ENCODE measurements at places on chromosomes 16 and 17.

- DNase-seq = no peak
Observed at GRCh38 chr16:66539623-66540469, 10.1 kb downstream of the TK2 start.

- no peak for DNase-seq
Observed at GRCh38 chr17:82215095-82215971, 2.7 kb upstream of the CCDC57 start.

DNA sequence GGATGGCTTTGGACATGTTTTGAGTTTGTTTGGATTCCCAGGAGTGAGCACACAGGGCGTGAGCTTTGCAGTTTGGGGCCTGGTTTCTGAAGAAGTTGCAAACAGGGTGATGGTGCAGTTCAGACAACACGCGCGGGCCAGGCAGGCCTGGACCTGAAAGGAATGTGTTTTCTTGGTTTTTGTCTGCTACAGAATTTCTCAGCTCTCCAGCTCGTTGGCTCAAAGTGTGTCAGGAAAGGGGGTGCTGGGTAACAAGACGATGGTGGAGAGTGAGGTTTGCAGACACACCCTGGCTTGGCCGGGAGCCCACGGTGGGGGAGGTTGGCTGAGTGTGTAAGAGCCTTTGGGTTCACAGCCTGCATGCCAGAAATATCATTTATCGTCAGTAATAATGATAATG, 82.3 kb downstream of the CMIP start:
- DNase-seq = no peak

DNA sequence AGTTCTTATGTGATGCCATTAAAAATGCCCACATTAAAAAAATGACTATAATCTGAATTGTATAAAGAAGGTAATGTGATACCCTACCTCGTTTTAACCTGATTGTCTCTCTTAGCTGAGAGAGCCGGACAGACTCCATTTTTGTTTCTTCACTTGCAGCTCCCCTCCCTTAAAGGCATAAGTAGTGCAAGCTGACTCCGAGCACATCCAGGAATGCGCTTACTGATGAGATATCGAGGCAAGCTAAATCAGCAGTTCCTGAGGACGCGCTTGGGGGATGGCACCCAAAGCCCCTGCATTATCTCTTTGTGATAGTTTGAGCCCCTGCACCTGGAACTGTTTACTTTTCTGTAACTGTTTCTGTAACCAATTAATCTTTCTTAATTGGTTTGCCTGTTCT, 6.3 kb downstream of the KRT24 start:
- no peak for DNase-seq

DNA sequence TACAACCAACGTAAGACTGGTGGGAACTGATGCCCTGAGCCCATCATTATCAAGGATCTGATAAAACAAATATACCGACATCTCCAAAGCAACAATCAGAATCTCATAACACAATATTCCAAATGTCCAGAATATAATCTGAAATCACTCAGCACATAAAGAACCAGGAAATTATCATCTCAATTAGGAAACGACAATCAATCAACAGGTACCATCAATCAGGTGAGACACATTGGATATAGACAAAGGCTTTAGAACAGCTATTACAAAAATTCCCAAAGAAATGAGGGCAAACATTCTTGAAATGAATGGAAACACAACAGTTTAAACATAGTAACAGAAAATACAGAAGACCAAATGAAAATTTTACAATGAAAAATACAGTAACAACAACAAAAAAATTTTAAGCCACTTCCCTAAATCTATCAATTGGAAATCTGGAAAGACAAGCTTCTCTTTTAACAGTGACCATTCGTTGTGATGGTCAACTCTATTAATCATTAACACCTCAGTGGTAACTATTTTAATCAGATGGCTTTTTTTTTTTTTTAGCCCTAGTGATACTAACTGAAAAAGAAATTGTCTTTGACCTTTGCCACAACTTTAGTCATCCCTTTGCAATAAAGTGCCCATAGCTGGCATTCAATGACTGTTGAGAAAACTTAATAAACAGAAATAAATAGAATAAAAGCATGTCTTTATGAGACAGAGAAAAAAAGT, 70.4 kb downstream of the USP32 start:
- DNase-seq = no peak

DNA sequence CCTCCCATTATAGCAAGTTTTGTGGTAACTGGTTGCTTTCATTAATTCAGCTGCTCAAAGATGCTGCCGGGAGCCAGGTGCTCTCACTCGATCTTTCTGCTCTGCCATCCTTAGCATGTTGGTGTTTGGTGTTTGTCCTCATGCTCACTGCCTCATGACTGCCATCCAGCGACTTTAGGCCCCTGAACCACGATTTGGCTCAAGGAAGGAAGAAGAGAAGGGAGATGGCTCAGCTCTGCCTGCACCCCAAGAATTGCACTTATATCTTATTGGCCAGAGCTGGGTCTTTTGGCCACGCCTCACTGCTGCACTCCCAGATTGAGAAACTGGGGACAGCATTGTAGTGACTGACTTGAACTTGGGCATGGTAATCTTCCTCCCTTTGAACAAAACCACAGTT, 52.7 kb downstream of the ARSG start:
- DNase-seq = no peak

GRCh38 chr17:4551141-4551540, 4.0 kb downstream of the MYBBP1A start:
- DNase-seq = no peak

DNA sequence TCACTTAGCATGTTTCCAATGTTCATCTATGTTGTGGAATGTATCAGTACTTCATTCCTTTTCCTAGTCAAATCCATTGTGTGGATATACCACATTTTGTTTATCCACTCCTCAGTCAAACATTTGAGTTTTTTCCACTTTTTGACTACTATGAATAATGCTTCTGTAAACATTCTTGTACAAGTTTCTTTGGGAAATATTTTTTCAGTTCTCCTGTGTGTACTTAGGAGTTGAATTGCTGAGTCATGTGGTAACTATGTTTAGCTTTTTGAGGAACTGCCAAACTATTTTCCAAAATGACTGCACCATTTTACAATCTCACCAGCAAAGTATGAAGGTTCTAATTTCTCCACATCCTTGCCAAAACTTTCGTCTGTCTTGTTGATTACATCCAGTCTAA, 223.7 kb upstream of the AXIN2 start:
- DNase-seq = no peak

DNA sequence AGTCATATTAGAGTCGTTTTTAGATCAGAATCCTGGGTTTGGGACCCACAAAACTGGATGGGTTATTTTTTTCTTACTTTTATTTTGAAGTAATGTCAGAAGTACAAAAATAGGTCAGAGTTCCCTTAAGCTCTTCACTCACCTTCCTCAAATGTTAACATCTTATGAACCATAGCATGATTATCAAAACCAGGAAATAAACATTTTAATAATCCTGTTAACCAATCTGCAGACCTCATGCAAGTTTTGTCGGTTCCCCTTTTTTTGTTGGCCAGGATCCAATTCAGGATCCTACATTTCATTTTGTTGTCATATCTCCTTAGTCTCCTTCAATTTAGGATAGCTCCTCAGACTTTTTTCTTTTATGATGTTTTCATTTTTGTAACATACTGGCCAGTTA, 162.0 kb downstream of the CHD9 start:
- DNase-seq = no peak

- DNase-seq = no peak
Observed at GRCh38 chr17:36183001-36183971, 6.8 kb upstream of the TBC1D3B start.

- DNase-seq = no peak
Observed at GRCh38 chr16:81319221-81319912, 4.6 kb downstream of the GAN start.

DNA sequence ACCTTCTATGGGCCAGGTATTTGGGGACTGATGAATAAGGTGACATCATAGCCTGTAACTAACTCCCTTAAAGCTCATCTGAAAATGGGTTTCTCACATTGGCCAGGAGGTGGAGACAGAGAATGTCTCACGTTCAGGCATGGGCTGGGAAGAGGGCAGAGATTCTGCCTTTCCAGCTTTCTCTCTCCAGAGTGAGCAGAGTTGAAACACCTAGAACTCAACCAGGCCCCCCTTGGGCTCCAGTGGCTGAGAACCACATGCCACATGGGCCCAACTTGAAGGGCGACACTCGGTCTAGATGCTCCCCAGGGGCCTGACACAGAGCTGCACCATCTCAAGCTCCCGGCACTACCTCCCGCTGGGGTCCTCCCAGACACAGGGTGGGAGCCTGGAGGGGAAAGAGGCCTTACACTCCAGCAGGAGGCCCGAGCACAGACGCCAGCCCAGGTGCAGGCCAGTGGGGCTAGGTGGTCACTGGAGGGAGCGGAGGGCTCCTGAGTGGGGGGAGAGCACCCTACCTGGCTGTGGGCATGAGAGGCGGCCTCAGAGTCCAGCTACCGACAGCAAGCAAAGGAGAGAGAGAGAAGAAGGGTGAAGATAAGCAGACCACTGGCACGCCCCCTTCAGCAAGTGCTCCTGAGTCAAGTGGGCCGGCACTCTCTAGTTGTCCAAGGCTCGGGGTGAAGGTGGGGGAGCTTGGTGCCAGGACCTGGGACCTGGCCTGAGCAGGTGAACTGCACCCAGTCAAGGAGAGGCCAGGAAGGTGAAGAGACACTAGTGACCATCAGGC, 55.9 kb downstream of the MYO18A start:
- DNase-seq = no peak

- no peak for DNase-seq
Observed at GRCh38 chr17:14038206-14038605, 31.1 kb upstream of the COX10 start.

DNA sequence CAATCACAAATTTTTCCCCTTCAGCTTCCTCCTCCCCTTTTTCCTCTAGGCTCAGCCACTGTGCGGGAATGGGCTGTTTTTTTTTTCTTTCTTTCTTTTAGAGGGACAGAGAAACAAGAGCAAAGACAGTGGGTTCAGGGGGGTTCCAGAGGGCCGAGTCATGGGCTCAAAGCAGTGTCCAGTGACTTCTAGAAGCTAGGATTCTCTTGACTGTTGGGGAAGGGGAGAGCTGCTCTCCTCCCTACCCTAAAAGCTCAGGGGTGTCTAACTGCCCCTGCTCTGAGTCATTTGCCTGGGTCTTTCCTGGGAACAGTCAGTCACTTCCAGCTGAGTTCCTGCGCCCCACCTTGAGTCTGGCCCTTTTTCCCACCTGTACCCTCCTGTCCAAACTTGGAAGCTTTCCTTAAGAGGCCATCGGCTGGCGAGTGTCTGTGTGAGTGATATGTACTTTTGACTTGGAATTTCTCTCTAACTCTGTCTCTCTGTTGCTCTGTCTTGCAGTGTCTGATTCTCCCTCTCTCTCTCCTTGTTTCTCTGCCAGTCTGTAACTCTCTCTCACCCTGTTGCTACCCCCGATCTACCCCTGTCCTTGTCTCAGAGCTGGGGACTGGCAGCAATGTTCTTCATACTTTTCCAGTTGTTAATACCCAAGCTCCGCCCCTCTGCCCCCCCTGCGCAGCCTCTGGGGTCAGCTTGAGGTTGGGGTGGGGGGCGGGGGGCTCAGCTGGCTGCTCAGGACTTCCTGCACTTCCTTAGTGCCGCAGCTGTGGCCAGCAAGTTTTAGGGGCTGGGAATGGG, 2.4 kb downstream of the THRA start:
- DNase-seq = no peak

DNA sequence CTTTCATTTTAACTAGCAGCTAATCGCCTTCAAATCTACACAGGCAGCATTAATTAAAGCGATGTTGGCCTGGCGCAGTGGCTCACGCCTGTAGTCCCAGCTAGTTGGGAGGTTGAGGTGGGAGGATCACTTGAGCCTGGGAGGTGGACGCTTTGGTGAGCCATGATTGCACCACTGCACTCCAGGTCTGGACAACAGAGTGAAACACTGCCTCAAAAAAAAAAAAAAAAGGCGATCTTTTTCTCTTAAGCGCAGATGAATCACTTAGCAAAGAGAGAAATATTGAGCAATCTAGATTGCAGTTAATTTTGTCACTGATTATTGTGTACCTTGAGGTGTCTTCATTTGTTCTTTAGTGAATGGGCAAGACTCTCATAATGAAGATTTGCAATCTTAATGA, 12.4 kb downstream of the SNTB2 start:
- no peak for DNase-seq

DNA sequence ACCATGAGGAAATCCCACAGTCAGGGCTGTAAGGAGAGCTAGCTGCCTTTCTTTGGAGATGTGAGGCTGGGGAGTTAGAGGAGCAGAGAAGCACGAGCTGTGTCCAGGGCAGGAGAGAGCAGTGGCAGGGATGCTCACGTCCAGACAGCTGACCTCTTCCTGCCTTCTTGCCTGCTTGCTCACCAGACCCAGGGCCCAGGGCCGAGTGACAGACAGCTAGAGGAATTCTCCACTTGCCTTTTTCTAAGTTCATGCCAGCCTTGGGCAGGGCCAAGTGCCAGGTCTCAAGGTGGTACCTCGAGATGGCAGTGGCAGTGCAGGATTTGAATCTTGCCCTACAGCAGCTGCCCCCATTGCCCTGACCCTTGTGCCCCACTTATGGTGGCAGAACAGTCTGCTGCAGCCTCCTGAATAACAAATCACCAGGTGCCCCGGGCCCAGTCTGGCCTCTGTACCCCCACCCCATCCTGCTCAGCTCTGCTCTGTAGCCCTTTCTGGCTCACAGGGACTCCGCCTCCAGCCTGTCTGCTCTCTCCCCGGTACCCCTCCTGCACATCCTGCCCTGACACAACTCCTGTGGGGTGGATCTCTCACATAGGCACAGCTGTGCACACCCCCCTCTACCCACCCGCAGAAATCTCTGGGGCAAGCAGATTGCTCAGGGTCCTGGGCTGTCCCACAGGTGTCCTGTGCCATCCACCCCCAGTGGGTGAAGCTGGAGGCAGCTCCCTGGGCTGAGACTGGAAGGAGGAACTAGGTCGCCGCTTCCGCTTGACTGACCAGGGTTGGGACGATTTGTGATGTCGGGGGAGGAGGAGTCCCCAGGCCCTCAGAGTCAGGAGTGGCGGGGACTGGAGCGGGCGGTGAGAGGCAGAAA, 25.9 kb downstream of the GRIN2C start:
- DNase-seq = no peak

- DNase-seq = no peak
Observed at GRCh38 chr17:14454746-14455145, 153.9 kb downstream of the HS3ST3B1 start.

DNA sequence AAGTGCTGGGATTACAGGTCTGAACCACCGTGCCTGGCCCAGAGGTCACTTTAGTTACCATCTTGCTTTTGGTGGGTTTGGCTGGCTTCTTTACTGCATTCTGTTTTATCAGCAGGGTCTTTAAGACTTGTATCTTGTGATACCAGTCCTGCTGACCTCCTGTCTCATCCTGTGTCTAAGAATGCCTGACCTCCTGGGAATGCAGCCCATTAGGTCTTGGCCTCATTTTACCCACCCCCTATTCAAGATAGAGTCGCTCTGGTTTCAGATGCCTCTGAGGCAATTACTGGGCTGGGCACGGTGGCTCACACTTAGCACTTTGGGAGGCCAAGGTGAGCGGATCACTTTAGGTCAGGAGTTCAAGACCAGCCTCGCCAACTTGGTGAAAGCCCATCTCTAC, 63.8 kb downstream of the MFSD11 start:
- no peak for DNase-seq
